NCI-H1048 (cell line): ENCODE measurements at places on chromosomes 16 and 17.

DNA sequence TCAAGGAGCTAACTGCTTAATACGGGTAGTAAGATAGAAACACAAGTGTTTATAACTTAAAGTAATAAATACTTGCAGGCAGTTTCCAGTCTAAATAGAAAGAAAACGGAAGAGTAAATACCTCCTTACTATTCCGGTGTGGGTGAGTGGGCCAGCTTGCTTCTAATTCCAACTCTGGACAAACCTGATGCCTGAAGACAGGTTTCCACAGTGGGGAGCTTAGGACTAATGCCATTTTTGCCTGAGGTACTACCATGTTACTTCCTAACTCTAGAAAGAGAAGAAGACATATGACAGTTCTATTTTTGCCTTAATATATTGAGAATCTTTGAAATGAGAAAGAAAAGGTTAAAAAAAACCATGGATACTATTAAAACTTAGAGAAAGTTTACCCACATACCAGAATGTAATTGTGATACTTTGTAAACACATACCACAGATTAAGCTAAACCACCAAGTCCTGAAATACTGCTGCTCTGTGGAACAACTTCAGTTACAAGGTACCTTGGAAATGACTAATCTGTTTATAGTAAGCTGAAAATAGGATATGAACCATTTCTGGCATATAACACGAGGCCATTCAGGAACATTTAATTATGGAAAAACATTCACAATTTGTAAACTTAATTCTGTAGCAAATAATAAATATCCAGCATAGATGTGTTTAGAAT is 70.2 kb downstream of the ZZEF1 start:
- no peak for DNase-seq

DNA sequence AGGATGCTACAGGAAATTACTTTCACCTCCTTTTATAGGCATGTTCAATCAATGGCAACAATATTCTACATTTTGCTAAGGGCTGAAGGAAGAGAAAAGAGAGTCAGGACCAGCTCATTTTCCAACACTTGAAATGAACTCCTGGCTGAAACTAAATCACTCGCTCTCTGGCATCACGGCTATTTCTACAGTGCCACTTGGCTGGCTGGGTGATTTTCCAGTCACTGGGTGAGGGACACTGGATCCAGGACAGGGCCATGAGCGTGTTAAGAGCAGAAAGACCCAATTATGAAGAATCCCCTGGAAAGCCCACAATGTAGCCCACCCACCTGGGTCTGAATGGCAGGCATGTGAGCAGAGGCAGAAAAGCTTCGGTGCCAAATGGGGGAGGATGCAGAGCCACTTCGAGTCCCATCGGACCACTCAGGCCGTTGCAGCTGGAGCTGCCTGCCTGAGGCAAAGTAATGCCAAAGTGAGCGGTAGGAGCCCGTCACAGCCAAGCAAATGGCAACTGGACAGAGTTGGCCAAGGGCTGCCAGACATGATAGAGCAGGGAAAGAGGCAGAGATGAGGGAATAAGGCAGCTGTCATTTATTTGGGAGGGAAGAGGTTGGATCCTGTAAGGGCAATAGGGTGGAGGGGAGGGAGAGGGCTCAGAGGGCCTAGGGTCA is 246.2 kb downstream of the STX8 start:
- DNase-seq, result no peak

GRCh38 chr17:44978807-44979206 is 10.7 kb upstream of the C1QL1 start:
- no peak for DNase-seq

DNA sequence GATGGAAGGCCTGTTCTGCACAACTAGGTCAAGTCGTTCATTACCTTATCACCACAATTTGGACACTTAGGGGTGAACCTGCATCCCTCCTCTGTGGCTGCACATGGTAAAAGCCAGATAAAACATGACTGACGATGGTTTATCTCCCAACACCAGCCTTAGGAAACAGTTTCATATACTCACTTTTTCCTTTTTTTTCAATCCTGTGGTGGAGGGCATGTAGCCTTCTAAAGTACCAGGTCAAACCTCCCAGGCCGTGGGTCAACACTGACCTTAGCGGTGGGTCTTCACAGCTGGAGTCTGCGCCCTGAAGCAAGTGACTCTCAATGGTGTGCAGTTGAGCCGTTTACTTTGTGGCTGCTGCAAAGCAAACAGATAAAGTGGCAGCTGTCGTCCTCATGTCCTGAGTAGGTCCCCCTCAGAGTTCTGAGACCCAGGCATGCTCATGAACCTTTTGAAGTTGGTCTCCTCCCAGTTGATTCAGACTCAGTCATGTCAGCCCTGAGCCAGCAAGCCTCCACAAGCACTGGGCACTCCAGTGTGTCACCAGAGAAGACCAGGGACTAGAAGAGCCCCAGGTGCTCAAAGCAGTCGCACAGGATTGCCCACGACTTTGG is 5.9 kb downstream of the FAHD1 start:
- DNase-seq, result no peak

DNA sequence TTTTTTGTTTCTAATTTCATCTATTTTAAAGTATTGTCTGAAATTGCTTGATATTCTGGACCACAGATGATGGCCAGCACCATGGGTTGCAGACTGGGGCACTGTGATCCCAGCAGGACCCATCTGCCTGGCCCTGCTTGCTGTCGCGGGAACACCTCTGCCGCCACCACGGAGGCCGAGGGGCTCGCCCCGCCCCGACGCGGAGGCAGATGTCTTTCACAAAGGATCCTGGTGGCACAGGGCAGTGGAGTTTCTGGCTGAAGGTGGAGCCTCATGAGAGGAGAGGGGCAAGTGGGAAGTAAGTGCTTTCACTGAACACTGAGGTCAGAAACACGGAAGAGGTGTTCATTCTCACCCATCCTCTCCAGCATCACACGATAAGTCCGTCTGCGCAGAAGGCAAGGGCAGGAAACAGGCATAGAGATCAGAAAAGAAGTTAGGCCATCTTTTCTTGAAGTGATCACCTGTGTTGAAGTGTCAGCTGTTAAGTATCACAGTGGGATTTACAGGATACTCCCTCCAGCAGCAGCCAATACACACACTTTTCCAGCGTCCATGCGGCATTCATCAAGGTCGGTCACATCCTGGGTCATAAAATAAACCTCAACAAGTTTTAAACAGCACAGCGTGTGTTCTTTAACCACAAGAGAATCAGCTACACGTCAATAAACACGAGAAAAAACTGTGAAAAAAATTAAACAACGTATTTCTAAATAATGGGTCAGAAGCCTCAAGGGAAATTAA is 194.5 kb downstream of the RPTOR start:
- no peak for DNase-seq

DNA sequence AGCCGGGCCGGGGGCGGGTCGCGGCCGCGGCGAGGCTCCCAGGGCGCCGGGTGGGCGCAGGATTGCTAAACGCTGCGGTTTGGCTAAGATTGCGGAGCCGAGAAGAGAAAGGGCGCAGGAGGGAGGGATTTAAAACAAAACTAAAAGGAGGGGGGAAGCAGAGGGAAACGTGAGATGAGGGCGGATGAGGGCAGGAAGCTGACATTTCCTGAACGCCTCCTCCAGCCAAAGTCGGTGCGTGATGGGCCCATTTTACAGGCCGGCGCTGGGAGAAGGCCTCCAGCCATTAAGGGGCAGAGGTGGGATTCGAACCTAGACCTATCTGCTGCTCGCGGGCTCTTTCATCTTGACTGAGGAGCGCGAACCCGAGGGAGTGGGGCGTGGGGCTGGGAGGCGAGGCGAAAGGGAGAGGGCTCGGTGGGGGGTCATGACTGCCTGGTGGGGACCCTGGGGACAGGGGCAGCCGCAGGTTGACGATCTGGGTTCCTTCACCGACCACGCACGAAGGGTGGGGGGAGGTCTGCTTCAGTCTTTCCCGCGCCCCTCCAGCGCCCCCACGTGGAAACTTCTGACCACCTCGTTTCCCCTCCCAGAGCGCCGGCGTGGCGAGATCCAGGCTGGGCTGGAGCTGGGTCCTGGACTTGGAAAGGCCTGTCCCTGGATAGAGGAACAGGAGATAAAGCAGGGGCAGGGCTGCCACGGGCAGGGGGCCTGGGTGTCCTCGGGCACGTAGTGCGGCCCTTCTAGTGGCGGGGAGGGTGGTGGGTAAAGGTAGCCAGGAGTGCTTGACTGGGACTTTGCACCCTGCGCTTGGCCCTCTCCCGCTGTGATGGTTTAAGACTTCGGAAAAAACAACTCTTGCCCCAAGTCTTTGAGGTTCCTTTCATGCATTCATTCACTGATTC is 3.8 kb upstream of the TAC4 start:
- no peak for DNase-seq

GRCh38 chr17:3794557-3795389 is 6.2 kb downstream of the ITGAE start:
- no peak for DNase-seq
